ENCODE measurements at places on chromosomes 4 and X.

DNA sequence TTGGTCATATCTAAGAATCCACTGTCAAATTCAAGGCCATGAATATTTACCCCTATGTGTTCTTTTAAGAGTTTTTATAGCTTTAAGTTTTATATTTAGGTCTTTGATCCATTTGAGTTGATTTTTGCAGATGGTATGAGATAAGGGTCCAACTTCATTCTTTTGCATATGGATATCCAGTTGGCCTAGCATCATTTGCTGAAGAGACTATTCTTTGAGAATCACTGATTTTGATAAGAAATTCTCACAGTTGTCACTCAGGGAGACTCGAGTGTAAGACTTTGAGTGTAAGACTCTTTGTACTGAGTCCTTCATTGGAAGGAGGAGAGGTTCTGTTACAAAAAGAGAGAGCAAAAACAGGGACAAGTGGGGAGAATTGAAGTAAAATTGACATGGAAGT lies 74.8 kb downstream of the CBLL2 start:
- DNase-seq: no peak

- DNase-seq: no peak
Measured at GRCh38 chrX:2541603-2542002, 40.8 kb upstream of the DHRSX start.

DNA sequence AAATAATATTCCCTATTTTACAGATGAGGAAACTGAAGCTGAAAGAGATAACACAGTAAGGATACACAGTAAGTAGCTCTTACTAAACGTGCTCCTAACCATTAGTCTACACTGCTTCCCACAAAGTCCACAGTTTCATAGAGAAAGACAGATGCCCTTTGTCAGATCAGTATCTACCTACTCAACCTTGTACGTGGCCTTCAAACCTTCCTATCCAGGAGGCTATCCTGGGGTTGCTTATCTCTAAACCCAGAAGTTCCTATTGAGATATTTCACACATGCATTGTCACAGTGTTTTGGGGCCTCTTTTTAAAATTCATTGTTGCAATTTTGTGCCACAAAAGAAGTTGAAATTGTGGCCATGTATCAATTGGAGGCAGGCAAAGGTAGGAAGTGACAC lies 208.0 kb downstream of the ENOX2 start:
- no peak for DNase-seq

DNA sequence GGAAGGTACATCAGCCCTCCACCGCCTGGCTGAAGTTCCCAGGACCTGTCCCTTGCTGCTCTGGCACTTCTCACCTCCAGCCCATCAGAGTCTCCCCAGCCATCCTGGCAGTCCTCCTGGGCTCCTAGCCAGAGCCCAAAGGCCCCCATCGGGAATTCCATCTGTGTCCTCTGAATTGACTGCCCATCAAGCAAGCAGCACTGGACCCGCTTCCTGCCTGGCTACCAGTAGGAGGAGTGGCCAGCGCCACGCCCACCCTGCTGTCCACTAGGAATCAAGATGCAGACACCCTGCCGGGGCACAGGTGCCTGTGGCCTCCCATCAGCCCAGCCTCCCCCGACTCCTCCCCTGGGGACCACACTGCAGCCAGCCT lies 47.2 kb downstream of the C4orf50 start:
- no peak for DNase-seq

DNA sequence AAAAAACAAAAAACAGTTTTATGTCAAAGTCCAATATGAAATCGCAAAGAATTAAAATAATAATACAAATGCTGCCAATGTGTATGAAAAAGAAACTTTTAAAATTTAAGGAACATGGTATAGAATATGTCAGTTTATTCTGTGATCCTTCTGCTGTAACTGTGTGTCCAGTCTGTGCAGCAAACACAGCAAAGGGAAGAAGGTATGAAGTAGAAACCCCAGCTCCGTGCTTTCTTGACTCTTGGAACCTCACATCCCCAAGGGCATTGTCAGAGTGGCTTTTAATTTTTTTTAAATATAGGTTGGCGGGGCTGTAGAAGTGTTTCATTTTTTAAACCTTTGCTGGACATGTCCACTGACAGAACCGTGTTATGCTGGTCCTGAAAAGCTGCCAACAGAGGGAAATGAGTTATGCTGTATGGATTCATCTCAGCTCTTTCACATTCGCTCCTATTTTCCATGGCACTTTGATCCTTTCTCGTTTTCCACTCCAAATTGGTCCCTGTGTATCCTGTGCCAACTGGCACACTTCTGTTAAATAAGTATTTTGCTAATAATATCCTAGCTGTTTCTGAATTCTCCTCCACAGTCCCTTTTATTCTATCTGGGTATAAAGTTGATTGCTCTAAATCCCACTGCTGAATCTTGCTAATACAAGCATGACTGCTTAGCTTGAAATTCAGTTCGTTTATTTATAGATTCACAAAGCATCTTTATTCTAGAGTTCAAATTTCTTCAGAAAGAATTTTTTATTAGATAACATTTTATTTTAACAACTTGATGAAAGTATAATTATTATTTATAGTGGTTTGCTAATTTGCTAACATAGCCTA lies 127.0 kb upstream of the DDIT4L start:
- DNase-seq: peak; percentile 12

- peak; percentile 19 for DNase-seq
Measured at GRCh38 chr4:17884063-17884462, 73.3 kb downstream of the NCAPG start.

- no peak for DNase-seq
Measured at GRCh38 chr4:129403848-129404247, 307.9 kb downstream of the C4orf33 start.

- DNase-seq: no peak
Measured at GRCh38 chr4:88802138-88802537, 104.5 kb upstream of the NAP1L5 start.

GRCh38 chrX:150763810-150764209 lies 70.6 kb downstream of the MTMR1 start:
- DNase-seq: no peak

- DNase-seq: no peak
Measured at GRCh38 chr4:6184169-6184568, 16.2 kb downstream of the JAKMIP1 start.

DNA sequence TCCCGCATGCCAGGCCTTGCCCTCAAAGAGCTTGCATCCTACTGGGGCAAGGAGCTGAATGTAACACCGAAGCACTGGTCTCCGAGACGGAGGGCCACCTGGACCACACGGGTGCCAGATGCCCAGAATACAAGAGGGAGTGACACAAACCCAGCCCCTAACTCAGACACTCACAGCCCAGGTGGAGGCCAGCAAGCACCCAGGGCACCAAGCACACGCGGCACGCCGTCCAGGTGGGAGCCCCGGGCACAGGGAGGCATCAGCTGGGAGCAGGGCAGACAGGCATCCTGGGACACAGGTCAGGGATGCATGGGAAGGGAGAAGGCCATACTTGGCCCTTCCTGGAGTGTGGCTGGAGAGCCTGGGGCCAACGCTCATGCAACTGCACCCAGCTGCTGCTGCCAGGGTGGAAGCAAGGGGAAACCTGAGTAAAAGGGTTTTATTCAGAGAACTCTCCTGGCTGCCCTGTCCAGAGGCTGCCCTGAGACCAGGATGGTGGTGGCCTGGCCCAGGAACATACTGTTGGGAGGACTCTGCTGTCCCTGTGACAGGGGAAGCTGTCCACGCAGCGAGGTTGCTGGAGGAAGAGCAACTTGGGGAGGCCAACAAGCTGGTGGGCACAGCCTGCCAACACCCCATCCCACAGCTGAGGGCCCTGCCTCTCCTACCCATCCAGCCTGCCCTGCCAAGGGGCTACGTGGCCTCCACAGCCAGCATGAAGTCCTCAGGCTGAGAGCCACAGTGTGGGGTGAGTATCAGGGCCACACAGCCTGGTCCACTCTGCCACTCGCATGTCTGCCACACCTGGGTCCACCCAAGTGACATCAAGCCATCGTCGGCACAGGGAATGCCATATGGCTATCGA lies 22.2 kb upstream of the PPP2R2C start:
- no peak for DNase-seq

GRCh38 chr4:67615119-67615518 lies 56.6 kb downstream of the STAP1 start:
- no peak for DNase-seq

- DNase-seq: no peak
Measured at GRCh38 chr4:152171556-152171955, 364.3 kb downstream of the FBXW7 start.

DNA sequence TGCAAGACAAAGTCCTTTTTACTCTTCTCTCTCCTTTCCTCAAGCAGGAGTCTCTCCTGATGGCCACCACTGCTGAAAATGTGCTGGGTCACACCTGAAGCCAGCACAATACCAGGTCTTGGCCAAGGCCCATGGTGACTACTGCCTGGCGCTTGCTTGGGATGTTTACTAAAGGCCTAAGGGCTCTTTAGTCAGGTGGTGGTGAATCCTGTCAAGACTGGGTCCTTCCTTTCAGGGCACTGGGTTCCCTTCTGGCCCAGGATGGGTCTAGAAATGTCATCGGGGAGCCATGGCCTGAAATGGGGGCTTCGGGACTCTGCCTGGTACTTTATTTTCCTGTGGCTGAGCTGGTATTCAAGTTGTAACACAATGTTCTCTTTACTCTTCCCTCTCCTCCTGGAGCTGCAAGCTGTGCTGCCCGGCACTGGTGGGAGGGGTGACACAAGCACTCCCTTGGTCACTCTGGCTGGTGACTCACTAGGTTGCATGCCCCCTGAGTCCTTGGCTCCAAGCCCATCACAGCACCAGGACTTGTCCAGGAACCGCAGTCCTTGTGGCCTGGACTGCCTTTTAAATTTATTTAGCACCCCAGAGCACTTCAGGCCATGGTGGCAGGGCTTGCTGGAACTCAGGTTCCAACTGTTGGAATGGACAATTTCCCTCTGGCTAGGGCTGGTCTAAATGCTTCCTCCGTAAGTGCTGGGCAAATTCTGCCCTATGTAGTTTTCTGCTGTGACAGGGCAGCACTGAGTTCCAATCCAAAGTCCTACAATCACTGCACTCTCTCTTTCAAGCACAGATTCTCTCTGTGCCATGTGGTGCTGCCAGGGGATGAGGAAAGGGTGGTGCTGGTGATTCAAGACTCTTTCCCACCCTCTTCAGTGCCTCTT lies 11.3 kb downstream of the ARL13A start:
- DNase-seq: no peak

GRCh38 chr4:18042754-18043153 lies 21.2 kb upstream of the LCORL start:
- no peak for DNase-seq

DNA sequence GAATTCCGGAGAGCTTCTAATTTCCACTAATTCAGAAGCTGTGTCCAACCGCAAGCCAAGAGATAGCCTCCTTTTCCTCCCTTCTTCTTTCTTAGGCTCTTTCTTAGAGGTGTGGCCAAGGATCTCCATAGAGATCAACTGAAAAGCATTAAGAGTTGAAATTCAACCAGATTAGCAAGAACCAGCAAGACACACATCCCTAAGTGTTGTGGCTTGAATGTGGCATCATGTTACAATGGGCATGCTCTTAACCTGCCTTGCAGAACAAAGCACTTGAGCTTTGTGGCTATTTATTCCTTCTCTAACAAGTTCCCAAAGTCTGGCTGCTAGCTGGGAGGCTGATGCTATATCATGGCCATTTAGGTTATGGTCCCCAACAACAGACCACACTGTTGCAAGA lies 10.4 kb downstream of the ANOS1 start:
- no peak for DNase-seq

GRCh38 chr4:132513491-132513890 lies 635.6 kb upstream of the PCDH10 start:
- no peak for DNase-seq

DNA sequence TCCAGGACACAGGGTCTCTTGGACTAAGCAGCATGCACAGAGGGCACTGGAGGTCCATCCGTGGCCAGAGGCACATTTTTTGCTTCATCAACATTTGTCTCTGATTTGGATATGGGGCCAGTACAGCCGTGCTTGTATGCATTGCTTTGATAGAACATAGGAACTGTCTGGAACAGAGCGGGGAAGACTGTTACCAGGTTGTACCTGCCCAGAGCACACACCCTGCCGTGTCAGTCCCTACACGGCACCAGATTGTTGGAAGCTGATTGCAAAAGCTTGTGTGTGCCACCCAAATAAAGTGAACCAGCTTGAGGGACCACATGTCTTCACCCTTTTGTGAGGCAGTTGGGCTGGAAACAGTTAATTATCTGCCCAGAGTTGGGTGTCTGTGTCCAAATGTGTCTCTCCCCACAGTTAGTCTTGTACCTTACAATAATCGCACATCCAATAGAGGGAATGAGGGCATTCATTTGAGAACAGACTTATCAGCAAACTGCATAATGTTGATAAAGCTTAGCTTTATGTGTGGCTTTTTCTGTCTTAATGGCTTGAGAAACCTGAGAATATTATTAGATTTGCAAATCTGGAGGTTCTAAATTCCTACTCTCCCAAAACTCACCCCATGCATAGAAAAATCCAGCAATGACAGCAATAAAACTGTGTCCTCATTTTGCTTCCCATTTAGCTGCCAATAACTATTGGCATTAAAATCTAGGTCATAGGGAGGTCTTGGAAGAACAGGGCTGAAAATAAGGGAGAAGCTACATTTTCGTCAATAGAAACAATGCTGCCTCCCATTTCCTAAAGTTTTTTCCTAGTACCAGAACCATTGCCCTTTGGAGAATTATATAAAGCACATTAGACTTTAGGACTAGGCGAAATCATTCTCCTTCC lies 21.2 kb downstream of the KLF3 start:
- DNase-seq: no peak

DNA sequence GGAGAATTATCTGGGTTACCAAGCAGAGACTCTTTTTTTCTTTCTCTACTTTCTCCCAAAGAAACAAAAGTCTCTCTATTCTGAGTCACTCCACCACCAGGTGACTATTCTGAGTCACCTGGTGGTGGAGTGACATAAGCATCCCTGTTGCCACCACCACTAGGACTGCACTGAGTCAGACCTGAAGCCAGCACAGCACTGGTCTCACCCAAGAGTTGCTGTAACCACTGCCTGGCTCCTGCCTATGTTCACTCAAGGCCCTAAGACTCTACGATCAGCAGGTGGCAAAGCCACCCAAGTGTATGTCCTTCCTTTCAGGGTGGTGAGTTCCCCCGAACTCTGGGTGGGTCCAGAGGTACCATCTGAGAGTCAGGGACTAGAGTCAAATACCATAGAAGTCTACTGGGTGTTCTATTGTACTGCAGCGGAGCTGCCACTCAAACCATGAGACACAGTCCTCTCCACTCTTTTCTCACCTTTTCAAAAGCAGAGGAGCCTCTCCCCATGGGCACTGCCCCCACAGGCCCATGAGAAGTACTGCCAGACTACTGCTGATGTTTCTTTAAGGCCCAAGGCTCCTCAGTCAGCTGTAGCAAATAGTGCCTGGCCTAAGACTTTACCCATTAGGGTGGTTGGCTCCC lies 209.6 kb upstream of the IRS4 start:
- DNase-seq: no peak

DNA sequence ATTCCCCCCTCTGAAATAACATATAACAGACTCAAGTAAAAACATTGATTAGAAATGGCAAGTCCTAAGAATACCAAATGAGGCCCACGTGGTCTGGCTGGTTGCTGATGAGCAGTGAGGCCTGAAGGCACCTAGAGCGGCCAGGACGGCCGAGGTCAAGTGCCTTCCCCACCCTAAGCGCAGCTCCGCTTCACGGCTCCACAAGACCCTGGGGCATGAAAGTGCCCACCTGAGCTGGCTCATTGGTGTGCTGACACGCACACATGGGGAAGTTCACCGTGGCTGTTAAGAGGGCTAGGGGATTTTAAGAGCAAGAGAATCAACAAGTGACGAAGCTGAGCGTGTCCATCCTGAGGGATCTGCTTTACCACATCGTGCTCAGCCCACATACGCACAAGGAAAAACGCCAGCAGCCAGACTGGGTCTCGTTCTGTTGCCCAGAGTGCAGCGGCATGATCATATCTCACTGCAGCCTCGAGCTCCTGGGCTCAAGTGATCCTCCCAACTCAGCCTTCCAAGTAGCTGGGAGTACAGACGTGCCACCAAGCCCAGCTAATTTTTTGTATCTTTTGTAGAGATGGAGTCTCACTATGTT lies 22.4 kb downstream of the DCTD start:
- DNase-seq: no peak
